Neural crest cell (in vitro differentiated cells): ENCODE measurements at places on chromosomes 5 and 9. TPM values are rescaled to one million over a fixed set of nuclear protein-coding genes. Genes with fewer than 3 reads are reported as not detected.

GRCh38 chr5:72818866-72819534, 2.5 kb downstream of the TNPO1 start:
- H3K36me3 ChIP-seq, result peaks cover 3% of the 10 kb centered on the region
- peak; percentile 49 for DNase-seq
- H3K27ac ChIP-seq, result peak overlapping the region; percentile 75
- no peaks in the 10 kb centered on the region for H3K27me3 ChIP-seq
- H3K4me1 ChIP-seq, result peaks cover 35% of the 10 kb centered on the region
- H3K4me3 ChIP-seq, result peak overlapping the region; percentile 98

GRCh38 chr9:110936719-110937452, 101.4 kb downstream of the LPAR1 start:
- peaks cover 8% of the 10 kb centered on the region for H3K36me3 ChIP-seq
- no peaks in the 10 kb centered on the region for H3K4me1 ChIP-seq
- no peak for DNase-seq
- no peak overlapping the region for H3K4me3 ChIP-seq
- H3K27ac ChIP-seq, result no peak overlapping the region
- no peaks in the 10 kb centered on the region for H3K27me3 ChIP-seq

The HTR4 gene
- not detected in 2 replicates for total RNA-seq

- H3K4me3 ChIP-seq, result no peak overlapping the region
- peaks cover 86% of the 10 kb centered on the region for H3K4me1 ChIP-seq
- H3K27ac ChIP-seq, result no peak overlapping the region
- H3K36me3 ChIP-seq, result no peaks in the 10 kb centered on the region
Measured at GRCh38 chr5:178361657-178362445, 129.2 kb upstream of the PHYKPL start.

The FAM174A gene
- total RNA-seq, result 3.0 and 4.0 TPM in 2 replicates

The ARID3C gene
- 0.68 TPM in 1 of 2 replicates, not detected in the other for total RNA-seq

GRCh38 chr9:112366591-112366990, 13.3 kb upstream of the HSDL2 start:
- peaks cover 26% of the 10 kb centered on the region for H3K36me3 ChIP-seq
- DNase-seq, result no peak
- no peaks in the 10 kb centered on the region for H3K4me1 ChIP-seq
- no peaks in the 10 kb centered on the region for H3K27me3 ChIP-seq
- no peak overlapping the region for H3K4me3 ChIP-seq

The FBXW11 gene
- total RNA-seq, result 64.1 and 66.6 TPM in 2 replicates

The PCDHA1 gene
- total RNA-seq, result 0.07 TPM in 1 of 2 replicates, not detected in the other

The PFN3 gene
- not detected in 2 replicates for total RNA-seq

DNA sequence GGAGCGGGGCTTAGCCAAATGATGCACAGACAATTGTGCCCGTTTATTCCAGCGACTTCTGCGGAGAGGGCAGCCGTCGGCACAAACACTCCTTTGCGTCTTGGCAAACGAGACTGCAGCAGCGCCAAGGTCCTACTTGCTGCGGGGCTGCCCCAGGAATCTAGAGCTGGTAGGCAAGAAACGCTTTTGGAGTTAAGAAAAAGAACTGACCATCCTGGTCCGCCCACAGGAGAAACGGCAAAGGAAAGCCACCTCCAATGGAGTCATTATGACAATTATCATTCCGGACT, 2.3 kb downstream of the RXFP3 start:
- peaks cover 67% of the 10 kb centered on the region for H3K27me3 ChIP-seq
- no peak overlapping the region for H3K27ac ChIP-seq
- H3K36me3 ChIP-seq, result no peaks in the 10 kb centered on the region
- DNase-seq, result no peak
- no peak overlapping the region for H3K4me3 ChIP-seq

DNA sequence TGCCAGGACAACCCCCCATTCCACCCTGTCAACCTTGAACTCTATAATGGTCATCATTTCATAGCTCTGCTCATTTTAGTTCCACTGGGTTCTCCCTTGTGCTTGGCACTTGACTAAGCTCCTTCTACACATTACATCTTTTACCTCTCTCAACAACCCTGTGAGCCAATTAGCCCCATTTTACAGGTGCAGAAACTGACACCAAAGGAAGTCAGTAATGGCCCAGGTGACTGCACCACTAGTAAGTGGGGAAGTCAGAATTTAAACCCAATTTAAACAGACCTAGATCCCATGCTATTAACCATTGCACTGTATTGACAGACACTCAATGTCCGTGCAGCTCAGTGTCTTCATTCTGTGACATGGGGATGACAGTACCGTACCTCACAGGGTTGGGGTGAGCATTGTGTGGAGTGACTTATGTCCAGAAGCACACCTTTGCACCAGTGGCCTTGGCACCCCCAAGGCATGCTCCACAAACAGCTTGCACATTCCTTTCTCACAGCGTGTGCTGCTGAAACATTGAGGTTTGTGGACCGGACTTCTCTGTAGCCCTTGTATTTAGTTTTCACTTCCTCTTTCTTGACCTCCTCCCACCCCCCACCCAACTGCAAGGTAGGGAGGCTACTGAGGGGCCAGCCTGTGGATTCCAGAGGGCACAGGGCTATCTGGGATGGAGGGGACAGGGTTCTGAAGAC, 23.1 kb downstream of the IRF1 start:
- H3K4me3 ChIP-seq, result no peak overlapping the region
- no peak for DNase-seq
- H3K27me3 ChIP-seq, result no peaks in the 10 kb centered on the region
- no peaks in the 10 kb centered on the region for H3K36me3 ChIP-seq
- no peak overlapping the region for H3K27ac ChIP-seq
- peaks cover 16% of the 10 kb centered on the region for H3K4me1 ChIP-seq

DNA sequence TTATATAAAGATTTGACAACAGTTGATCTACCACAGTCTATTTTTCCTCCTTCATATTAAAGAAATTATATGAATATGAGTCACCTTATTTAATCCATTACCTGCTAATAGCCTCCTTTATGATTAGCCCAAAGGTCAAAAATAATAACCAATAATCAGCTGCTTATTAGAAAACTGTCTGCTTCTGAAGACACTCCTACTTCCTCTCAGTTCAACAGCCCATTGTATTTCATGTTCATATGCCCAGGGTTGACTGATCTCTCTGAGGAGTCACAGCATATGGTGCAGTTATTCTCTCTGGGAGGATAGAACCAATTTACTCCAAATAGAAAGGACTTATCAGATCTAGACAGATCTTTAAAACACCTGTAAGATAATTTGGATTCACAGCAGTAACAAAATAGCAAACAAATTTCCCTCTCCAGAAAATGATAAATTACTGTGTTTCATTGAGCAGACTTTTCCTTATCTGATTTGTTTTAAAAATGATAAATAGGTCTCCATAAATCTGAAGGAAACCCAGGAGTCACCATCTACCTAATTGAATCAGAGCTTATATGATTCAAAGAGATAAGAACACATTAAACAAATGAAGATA, 180.4 kb upstream of the ITGA1 start:
- H3K4me1 ChIP-seq, result peaks cover 5% of the 10 kb centered on the region
- no peaks in the 10 kb centered on the region for H3K36me3 ChIP-seq
- H3K27ac ChIP-seq, result no peak overlapping the region
- no peak for DNase-seq
- no peak overlapping the region for H3K4me3 ChIP-seq

GRCh38 chr5:174311121-174311520, 265.6 kb downstream of the NSG2 start:
- peaks cover 3% of the 10 kb centered on the region for H3K4me1 ChIP-seq
- H3K4me3 ChIP-seq, result peak overlapping the region; percentile 73
- no peak for DNase-seq
- H3K36me3 ChIP-seq, result no peaks in the 10 kb centered on the region
- no peak overlapping the region for H3K27ac ChIP-seq

DNA sequence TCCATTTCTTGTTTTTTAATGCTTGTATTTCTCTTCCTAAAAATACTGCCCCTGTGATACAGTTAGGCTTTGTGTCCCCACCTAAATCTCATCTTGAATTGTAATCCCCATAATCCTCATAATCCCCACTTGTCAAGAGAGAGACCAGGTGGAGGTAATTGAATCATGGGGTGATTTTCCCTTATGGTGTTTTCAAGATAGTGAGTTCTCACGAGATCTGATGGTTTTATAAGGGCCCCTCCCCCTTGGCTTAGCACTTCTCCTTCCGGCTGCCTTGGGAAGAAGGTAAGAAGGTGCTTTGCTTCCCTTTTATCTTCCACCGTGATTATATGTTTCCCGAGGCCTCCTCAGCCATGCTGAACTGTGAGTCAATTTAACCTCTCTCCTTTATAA, 227.4 kb downstream of the MAN2A1 start:
- no peak for DNase-seq
- no peak overlapping the region for H3K27ac ChIP-seq
- H3K27me3 ChIP-seq, result no peaks in the 10 kb centered on the region
- H3K4me3 ChIP-seq, result no peak overlapping the region
- H3K36me3 ChIP-seq, result no peaks in the 10 kb centered on the region

The ANKRD34B gene
- 0.05 TPM in 1 of 2 replicates, not detected in the other for total RNA-seq

DNA sequence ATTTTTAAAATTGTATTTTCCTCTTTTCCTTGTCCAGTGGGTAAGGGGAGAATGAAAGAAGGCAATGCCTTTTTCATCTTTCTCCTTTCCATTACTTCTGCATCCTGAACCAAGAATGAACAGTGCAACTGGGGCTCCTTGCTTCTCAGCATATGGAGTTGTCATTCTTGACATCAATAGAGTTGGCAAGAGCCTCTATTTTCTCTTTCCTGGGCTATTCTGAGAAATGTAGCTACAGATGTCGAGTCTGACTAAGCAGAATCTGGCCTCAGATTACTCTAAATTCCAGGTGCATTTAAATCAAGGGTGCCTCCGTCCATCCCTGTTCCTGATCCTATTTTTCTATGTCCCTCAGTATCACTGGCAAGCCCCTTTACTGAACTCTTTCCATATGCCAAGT, 244.8 kb downstream of the GLIS3 start:
- no peak overlapping the region for H3K4me3 ChIP-seq
- no peaks in the 10 kb centered on the region for H3K27me3 ChIP-seq
- H3K4me1 ChIP-seq, result peaks cover 8% of the 10 kb centered on the region
- no peak overlapping the region for H3K27ac ChIP-seq
- peaks cover 9% of the 10 kb centered on the region for H3K36me3 ChIP-seq

The PCA3 gene
- not detected in 2 replicates for total RNA-seq
